Activated T-cell treated with anti-CD3 and anti-CD28 coated beads for 24 hours (primary cell): ENCODE measurements at places on chromosomes 6 and 20.

GRCh38 chr6:3236005-3236404, 8.6 kb upstream of the TUBB2B start:
- no peak for DNase-seq

DNA sequence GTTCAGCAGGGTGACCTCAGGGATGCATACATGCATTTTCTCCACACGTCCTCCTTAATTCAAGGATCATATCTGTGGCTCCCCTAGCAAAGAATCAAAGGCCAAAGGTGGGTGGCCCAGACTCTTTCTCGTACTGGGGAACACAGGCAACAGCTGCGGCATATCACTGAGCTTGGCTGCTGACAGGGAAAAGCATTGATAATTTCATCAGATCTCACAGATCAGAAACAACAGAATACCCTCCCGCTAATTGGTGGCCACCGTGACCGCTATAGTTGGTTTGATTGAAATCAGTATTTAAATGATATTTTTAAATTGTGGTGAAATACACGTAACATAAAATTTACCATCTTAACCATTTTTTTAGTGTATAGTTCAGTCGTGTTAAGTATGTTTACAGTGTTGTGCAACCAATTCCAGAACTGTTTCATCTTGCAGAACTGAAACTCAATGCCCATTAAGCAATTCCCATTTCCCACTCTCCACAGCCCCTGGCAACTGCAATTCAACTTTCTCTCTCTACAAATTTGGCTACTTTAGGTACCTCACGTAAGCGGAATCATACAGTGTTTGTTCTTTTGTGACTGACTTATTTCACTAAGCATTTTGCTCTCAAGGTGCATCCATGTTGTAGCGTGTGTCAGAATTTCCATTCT, 74.7 kb upstream of the TMEM170B start:
- no peak for DNase-seq

DNA sequence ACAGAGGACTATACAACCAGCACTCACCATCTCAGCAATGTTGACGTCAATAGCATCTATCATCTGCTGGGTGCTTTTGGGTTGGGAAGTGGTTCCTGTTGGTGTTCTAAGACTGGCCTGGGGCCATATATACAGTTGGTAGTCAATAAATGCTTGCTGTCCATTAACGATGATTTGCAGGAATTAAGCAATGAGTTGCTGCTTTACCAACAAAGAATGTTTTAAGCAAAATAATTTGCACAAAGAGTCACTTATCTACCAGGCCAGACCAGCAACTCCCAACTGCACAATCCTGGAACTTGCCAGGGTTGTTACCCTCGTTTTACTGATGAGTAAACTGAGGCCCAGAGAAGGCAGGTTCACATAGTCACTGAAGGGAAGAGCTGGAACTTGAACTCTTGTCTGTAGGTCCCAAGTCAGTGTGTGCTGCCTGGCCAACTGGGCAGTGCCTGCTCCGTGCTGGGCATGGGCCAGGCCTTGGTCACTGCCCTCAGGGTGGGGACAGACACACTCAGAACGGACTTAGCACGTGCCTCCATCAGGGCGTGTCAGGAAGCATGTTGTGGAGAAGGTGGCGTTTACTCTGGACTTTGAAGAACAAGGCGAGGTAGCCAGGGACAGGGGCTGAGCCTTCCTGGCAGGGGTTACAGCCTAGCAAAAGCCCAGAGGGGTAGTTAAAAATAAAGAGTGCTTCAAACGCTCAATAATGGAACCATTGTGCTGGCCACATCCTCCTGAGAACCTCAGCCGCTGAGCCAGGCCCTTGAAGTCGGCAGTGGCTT, 2.5 kb upstream of the SRC start:
- DNase-seq: no peak

DNA sequence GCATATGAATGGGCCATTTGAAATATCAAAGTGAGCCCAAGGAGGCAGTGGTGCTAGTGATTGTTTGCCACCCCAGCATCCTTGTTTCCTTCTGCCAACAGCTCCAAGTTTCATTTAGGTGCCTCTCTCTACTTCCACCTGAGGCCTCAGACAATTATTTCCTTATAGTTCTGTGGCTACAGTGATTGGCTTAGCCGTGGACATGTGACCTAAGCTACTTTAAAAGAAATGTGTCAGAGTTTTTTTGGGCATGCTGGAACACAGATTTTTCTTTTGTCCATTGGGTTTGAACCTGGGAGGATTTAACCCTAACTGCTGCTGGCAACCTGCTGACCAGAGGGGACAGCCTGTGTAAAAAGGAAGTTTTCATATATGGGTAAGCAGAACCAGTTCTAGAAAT, 319.4 kb downstream of the CD109 start:
- no peak for DNase-seq

DNA sequence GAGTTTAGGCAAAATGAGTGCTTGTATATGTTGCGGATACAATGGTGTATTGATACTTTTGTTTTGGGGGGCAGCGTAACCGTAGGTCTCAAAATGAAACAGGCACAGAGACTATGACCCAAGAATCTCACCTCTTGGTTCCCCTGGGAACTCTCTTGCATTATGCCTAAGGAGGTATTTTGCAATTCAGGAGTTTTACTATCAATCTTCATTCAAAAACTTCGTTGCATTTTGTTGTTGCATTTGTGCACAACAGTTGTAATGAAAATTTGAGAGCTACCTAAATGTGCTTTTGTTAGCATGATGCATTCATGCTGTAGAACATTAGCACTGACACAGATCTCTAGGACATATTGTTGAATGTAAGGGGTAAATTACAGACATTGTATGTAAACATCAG, 18.2 kb downstream of the VTA1 start:
- DNase-seq: no peak

GRCh38 chr6:71498638-71499037, 210.0 kb downstream of the OGFRL1 start:
- DNase-seq: no peak

DNA sequence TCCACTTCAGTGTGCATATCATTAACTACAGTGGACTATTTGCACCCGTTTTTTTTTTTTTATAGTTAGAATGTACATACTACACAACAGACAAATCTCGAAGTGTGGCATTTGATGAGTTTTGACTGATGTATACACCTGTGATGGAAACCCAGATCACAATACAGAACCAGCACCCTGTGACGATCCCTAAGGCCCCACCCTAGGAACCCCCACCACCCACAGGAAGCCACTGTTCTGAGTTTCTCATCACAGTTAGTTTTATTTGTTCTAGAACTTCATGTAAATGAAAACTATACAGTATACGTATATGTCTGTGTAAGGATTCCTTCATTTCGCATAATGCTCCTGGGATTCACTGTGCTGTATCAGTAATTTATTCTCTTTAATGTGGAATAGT, 102.8 kb downstream of the IRF4 start:
- no peak for DNase-seq

- no peak for DNase-seq
Observed at GRCh38 chr6:65760285-65760684, 53.3 kb upstream of the EYS start.

DNA sequence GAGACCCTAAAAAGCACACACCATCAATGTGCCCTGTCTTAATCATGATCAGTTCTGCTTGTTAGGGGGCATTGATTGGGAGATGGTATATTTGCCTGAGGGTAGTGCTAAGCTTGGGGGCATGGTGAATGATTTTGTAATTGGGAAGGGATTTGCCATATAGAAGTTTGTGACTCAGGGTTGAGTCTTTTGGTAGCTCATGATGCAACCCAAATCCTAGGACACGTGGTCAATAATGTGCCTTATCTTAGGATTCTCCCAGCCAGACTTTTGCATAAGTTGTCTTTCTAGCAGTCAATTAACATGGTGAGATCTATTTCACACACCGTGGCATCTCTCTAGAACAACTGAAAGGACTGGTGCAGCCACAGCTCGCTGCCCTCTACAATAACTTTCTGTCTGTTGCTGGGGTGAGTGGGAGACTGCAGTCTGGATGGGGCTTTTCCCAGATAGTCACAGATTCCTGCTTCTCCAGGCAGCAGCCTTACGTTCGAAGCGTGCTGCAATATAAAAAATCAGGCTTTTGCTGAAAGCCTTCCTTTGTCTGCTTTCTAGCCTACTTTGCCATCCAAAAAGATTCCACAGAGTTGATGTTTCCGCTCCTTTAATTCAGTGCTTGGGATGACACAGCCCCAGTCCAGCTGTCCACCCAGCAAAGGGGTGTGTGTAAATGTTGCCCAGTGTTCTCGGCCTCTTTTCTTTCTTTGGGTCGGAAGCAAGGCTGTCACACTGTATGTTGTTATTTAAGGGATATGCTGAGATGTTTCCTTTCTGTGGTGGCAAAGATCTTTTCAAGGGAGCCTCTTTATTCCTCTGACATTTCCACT, 58.9 kb downstream of the ID4 start:
- no peak for DNase-seq

GRCh38 chr6:84728602-84729001, 35.8 kb downstream of the TBX18 start:
- DNase-seq: no peak

DNA sequence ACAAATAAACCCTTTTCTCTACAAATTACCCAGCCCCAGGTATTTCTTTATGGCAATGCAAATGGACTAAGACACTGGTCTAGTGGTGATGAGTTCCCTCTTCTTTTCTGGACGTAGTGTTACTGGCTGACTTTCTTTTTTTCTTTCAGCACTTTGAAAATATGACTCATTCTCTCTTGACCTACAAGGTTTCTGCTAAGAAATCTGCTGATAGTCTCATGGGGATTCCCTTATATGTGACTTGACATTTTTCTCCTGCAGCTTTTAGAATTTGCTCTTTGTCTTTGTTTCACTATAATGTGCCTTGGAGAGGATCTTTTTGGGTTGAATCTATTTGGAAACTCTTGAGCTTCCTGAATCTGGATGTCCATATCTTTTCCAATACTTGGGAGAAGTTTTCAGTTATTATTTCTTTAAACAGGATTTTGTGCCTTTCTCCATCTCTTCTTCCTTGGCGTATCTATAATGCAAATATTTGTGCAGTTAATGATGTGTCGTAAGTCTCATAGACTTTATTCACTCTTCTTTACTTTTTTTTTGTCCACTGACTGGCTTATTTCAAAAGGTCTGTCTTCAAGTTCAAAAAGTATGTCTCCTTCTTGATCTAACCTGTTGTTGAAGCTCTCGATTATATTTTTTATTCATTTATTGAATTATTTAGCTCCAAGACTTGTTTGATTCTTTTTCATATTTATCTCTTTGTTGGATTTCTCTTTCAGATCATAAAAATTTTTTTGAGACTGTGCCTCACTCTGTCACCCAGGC, 42.2 kb upstream of the TPD52L1 start:
- DNase-seq: no peak

DNA sequence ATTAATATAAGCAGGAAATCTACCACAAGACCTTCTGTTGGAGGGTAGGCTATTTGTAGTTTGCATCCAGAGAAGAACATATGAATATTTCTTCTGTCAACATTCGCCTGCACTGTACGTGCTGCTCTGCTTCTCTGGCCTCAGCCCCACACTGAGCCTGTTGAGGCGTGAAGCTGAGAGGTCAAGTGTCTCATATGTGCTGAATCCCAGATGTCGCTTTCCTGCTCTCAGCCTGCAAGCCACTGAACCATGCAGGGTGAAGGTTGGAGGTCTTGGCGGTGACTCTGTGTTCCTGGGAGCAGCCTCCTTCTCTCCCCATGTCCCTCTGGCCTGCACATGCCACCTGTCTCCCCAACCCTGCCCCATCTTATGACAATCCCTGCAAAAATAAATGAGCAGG, 83.6 kb downstream of the TMEM170B start:
- no peak for DNase-seq

DNA sequence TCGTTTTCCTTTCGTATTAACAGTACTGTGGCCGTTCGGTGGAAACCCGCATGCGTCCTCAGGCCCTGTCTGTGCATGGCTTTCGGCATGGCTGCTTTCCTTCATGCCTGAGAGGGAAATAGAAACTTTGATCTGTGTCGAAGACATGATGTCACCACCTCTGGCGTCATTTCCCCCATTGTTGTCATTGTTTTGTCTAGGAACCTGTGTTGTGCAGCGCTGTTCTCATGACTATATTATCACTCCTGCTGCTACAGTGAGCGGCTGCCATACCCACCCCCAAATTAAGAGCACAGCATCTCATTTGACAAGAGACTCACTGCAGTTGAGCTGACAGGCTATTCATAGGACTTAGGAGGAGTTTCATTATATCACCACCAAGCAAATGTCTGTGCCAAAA, 172.3 kb downstream of the TMEM242 start:
- no peak for DNase-seq

- DNase-seq: no peak
Observed at GRCh38 chr20:47577314-47577713, 75.6 kb downstream of the NCOA3 start.

GRCh38 chr6:79869184-79869583, 78.2 kb downstream of the ELOVL4 start:
- DNase-seq: no peak

GRCh38 chr20:2948968-2949367, 75.7 kb downstream of the PTPRA start:
- DNase-seq: no peak

DNA sequence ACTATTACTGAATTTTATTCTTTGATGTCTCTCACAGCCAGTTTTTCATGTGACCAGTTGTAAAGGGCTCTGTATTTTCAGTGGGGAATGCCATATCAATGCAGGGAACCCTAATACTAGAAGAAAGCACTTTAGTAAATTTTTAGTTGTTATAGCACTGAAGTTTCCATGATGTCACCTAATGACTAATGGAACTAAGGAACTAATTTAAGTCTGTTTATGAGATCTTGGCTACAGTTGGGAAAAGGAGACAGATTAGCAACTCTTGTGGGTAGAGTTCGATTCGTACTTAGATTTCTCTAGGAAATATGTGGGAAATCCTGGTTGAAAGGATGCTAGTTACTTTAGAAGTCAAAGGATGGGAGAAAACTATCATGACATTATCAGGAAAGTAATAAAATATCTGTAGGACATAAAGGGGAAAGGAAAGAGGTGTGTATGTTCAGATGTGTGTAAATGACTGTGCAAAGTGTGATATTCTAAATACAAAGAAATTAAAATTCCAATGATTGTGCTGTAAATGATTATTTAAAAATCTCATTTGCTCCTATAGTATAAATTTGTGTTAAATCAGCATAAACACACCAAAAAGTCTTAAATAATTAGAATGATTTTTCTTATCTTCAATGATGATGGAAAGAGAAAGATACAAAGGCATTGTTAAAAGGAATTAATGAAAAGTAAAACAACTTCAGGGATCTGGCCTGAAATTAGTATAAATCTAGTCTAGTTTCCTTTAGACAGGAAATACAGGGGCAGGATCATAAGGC, 103.4 kb downstream of the LRRC1 start:
- no peak for DNase-seq
